ENCODE measurements at places on chromosomes 5 and 9.

DNA sequence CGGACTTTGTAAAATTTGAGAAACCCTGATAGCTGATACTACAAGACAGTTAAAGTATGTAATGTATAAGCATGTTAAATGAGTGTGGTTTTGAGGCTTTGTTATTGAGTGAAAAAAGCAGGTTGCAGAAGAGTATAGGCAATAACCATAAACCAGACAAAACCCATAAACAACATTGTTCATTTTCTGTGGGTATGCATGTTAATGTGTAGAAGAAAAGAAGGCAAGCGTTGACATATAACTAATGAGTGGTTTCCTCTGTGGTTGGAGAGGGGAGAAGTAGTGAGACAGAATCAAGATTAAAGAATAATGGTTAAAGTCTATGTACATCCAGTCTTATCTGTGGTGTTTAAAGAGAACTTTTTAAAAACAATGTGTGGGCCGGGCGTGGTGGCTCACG is 26.2 kb downstream of the RAD23B start:
- DNase-seq: peak; percentile 34

DNA sequence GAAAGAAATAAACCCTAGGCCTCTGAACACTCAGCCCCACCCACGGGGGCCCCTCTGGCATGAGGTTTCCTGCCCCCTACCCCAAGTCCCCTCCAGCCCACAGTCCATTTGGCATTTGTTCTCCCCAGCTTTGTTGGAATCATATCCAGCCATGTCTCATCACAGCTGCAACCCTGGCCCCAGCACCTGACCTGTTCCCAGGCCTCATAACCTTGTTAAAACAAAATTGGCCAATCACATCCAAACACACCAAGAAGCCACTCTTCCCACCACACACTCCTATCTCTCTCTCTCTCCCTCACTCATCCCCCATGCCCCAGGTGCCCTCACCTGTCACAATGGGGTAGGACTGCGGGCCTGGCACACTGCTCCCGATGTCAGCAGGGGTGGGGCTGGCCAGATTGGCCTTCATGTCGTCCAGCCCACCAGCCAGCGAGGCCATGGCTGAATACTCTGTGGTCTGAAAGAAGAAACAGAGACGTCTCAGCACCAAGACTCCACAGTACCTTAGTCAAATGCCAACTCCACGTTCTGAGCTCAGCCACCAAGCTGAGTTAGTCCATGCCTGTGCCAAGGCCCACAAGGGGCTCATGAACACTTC is 110.9 kb downstream of the PAX5 start:
- DNase-seq: no peak

DNA sequence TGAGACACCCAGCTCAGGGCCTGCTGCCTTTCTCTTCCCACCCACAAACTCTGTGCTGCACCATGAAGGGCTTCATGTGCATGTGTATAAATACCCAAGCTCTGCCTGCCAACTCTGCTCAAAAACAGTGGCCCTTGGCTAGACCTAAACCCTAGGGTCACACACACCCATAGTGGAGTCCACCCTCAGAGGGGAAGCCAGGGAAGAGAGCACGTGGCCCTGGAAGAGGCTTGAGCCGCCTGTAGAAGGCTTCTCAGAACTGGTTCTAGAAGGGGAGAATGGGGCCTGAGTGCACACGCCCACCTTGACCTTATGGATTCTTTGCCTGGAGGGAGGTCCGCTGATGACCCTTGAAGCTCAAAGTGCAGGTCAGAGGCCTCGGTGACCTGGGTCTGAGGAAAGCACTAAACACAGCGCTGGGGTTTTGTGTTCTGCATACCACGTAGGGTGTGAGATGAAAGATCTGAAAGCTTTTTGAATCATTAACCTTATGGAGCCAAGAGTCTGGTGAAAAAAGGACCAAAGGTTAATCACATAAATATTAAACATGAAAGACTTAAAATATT is 60.6 kb downstream of the CYFIP2 start:
- DNase-seq: no peak

GRCh38 chr5:119267958-119268386 is 87.8 kb upstream of the TNFAIP8 start:
- DNase-seq: peak; percentile 91

DNA sequence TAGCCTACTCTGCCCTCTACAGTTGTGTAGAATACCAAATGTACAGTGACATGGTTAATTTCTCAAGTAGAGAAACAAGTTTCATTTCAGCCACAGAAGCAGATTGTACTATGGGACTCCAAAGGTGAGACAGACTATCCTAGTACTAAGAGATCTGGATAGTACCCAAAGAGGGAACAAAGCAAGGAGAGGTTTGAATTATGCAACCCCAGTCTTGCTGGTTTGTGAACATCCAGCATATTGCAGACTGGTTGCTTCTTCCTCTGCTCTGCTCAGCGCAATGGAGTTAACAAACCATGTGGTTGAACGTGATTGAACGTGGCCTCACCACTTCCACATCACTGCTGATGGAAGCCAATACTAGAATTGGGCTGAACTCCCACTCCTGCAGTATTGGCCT is 43.3 kb upstream of the ALDOB start:
- DNase-seq: no peak

- no peak for DNase-seq
Measured at GRCh38 chr5:52805615-52806014, 17.9 kb downstream of the ITGA1 start.

GRCh38 chr9:27436234-27436633 is 87.9 kb upstream of the IFNK start:
- DNase-seq: no peak

DNA sequence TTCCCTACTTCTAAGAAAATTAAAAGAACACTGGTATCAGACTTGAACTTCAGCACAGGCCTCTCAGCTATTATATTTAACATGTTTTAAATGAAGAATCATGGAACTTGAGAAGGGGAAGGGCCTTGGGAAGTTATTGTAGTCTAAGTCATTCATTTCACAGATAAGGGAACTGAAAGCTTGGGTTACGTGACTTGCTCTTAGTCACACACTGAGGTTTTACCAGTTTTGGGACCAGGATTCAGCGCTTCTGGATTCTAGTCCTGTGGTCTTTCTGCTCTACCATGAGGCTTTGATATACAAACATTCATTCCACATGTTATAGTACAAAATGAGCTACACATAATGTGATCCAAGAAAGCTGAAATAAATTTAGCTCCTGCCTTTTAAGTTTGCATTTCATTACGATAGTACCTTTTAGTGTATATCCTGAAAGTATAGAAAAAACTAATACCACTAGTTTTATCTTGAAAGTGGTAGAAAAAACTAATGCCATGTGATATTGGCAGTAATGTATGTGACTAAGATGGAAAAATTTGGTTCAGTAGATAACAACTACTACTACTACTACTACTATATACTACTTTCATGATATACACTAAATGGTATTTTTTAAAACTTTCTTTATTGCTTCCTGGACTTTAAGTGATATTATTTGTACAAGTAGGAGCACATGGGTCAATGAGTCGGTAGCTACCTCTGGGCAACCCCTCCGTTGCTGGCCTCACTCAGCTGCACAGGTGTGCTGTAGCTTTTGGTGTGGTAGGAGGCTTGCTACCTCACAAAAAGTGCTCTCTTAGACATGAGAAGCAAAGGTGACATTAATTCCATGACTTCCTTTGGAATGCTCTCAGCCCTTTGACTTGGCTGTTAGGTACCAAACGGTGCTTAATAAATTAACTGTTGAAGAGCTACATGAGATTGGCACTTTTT is 40.7 kb downstream of the F2RL2 start:
- peak; percentile 27 for DNase-seq

DNA sequence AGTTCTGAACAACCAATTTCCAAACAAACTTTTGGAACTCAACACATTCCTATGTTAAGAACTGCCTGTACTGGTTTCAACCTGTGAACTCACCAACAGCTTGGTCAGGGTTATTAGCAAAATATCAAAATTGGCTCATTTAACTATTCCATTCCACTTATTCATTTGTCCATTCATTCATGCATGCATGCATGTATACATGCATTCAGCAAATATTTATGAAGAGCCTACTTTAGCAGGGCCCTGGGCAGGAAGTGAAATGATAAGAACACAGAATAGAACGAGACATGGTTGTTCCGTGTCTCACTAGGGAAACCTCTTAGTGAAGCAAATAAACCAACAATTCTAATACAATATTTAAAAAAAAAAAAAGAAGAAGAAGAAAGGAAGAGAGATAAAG is 107.4 kb downstream of the GLIS3 start:
- DNase-seq: no peak

- DNase-seq: no peak
Measured at GRCh38 chr9:111955048-111955447, 58.4 kb downstream of the UGCG start.

DNA sequence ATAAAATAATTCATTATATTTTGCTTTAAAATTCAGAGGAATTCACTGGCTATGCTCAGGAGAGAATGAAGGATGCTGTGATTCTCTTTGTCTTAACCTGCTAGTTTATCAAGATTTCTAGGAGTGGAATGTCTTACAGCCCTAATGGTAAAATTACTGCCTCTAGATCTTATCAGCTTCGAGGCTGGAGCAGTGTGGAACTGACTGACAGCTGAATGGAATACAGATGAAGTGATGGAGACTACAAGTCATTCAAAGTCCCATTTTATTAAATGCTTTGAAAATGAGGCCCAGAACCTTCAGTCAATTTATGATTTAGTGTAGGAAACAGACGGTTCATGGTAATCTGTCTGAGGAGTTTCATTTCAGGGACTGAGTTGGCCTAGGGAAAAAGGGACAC is 202.1 kb downstream of the RFX3 start:
- DNase-seq: no peak
